ENCODE measurements at places on chromosomes 7 and 10.

GRCh38 chr7:112144284-112145059, 61.7 kb downstream of the DOCK4 start:
- no peak overlapping the region for H3K27ac ChIP-seq
- H3K27me3 ChIP-seq: no peaks in the 10 kb centered on the region
- no peaks in the 10 kb centered on the region for H3K36me3 ChIP-seq

GRCh38 chr10:132665946-132666704, 119.8 kb downstream of the NKX6-2 start:
- DNase-seq: no peak
- H3K27ac ChIP-seq: no peak overlapping the region
- no peaks in the 10 kb centered on the region for H3K27me3 ChIP-seq
- H3K4me1 ChIP-seq: no peaks in the 10 kb centered on the region

DNA sequence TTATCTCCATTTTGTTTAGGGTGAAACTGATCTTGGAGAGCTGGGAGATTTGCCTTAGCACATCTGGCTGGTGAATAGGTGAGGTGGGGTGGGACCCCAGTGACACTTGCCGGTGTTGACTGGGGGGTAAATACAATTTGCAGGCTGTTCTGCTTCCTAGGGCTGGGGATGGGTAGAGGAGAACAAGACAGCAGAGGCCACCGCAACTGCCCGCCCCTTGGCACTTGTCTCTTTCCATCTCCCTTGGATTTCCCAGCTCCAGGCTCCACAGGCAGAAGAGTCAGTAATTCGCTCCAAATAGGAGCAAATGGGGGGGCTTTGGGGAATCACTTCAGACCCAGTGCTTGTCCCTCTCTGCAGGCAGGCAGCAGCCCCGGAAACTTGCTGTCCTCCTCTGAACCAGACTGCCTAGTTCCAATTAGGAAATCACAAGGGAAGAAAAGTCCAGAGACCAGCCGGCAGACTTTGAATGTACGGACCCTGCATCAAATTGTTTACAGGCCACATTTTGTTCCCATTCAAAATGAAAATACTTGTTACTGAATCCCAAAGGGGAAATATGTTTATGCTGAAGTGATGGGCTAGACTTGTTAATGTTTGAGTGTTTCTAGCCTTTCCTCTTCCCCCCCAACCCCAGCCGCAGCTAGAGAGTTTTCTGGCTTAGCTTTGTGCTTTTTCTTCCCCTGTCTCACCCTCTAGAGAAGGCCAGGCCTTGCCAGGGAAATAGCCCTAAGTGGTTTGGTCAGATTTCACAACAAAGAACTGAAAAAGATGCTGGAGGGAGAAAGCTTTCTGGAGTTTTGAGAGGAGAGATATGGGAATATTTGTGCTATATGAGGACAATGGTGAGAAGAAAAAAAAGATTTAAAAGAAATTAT, 10.0 kb upstream of the INPP5F start:
- H3K4me1 ChIP-seq: no peaks in the 10 kb centered on the region
- H3K27me3 ChIP-seq: no peaks in the 10 kb centered on the region
- H3K36me3 ChIP-seq: no peaks in the 10 kb centered on the region
- H3K4me3 ChIP-seq: no peak overlapping the region

- no peak overlapping the region for H3K27ac ChIP-seq
- H3K4me1 ChIP-seq: no peaks in the 10 kb centered on the region
- H3K4me3 ChIP-seq: no peak overlapping the region
- H3K36me3 ChIP-seq: no peaks in the 10 kb centered on the region
These were observed 17.8 kb upstream of the IFIT2 start for GRCh38 chr10:89283936-89284475.

- DNase-seq: no peak
- peaks cover 6% of the 10 kb centered on the region for H3K27me3 ChIP-seq
- H3K36me3 ChIP-seq: no peaks in the 10 kb centered on the region
- no peak overlapping the region for H3K4me3 ChIP-seq
- no peaks in the 10 kb centered on the region for H3K4me1 ChIP-seq
These were observed 136.6 kb upstream of the SHH start for GRCh38 chr7:155948845-155949244.

GRCh38 chr10:11230498-11231167, 213.0 kb downstream of the CELF2 start:
- no peak for DNase-seq
- no peaks in the 10 kb centered on the region for H3K27me3 ChIP-seq
- H3K36me3 ChIP-seq: peaks cover 40% of the 10 kb centered on the region
- no peak overlapping the region for H3K27ac ChIP-seq

GRCh38 chr10:29533046-29533445, 101.7 kb downstream of the SVIL start:
- no peak overlapping the region for H3K27ac ChIP-seq
- no peaks in the 10 kb centered on the region for H3K27me3 ChIP-seq
- DNase-seq: no peak
- H3K4me3 ChIP-seq: no peak overlapping the region

- H3K36me3 ChIP-seq: no peaks in the 10 kb centered on the region
- H3K4me3 ChIP-seq: no peak overlapping the region
- DNase-seq: peak; percentile 13
- no peaks in the 10 kb centered on the region for H3K27me3 ChIP-seq
These were observed 300 bp downstream of the ARHGAP21 start for GRCh38 chr10:24723386-24723787.

GRCh38 chr7:44590910-44591309, 8.9 kb upstream of the TMED4 start:
- no peak overlapping the region for H3K27ac ChIP-seq
- no peaks in the 10 kb centered on the region for H3K36me3 ChIP-seq
- DNase-seq: no peak
- H3K27me3 ChIP-seq: no peaks in the 10 kb centered on the region

GRCh38 chr7:41930538-41931262, 227.8 kb upstream of the INHBA start:
- no peaks in the 10 kb centered on the region for H3K27me3 ChIP-seq
- H3K4me3 ChIP-seq: no peak overlapping the region
- no peak for DNase-seq
- H3K4me1 ChIP-seq: no peaks in the 10 kb centered on the region
- H3K36me3 ChIP-seq: no peaks in the 10 kb centered on the region

- no peaks in the 10 kb centered on the region for H3K4me1 ChIP-seq
- no peaks in the 10 kb centered on the region for H3K27me3 ChIP-seq
- no peak for DNase-seq
- no peak overlapping the region for H3K4me3 ChIP-seq
- no peak overlapping the region for H3K27ac ChIP-seq
These were observed 157.5 kb upstream of the PHYHIPL start for GRCh38 chr10:59018977-59019376.

GRCh38 chr7:150399421-150400007, 20.4 kb downstream of the ZNF775 start:
- no peak overlapping the region for H3K4me3 ChIP-seq
- H3K27ac ChIP-seq: no peak overlapping the region
- no peaks in the 10 kb centered on the region for H3K36me3 ChIP-seq
- peaks cover 12% of the 10 kb centered on the region for H3K4me1 ChIP-seq

DNA sequence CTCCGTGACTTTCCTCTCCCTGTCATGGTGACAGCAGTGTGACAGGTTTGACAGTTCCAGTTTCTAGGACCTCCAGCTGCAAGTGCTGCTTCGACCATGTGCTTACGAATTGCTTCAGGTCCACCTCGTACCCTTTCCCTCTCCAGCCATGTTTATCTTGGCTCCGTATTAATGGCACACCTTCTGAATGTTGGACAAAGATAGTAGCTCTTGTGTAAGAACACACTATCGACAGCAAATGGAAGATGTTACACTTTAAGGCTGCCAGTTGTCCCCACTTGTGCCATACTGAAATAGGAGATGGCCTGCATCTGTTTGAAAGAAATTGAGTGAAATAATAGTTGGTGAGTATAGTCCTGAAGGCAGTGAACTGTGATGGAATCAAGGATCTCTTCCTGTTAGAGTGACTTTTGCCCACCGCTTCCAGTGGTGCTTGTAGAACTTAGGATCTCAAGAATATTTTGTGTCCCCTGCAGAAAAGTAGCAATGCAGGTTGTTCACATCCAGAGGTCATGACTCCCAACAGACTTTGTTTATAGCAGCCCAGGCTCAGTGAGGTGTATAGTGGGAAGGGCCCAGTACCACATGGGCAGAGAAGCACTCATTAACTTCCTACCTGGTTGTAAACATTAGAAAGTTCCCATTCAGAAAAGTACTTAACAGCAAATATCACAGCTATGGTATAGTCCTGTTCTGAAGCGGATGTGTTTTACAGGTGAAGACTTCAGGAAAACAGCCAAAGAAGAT, 629.7 kb upstream of the GALNT17 start:
- H3K4me3 ChIP-seq: no peak overlapping the region
- H3K27me3 ChIP-seq: no peaks in the 10 kb centered on the region
- H3K36me3 ChIP-seq: no peaks in the 10 kb centered on the region
- no peak overlapping the region for H3K27ac ChIP-seq
- H3K4me1 ChIP-seq: no peaks in the 10 kb centered on the region

DNA sequence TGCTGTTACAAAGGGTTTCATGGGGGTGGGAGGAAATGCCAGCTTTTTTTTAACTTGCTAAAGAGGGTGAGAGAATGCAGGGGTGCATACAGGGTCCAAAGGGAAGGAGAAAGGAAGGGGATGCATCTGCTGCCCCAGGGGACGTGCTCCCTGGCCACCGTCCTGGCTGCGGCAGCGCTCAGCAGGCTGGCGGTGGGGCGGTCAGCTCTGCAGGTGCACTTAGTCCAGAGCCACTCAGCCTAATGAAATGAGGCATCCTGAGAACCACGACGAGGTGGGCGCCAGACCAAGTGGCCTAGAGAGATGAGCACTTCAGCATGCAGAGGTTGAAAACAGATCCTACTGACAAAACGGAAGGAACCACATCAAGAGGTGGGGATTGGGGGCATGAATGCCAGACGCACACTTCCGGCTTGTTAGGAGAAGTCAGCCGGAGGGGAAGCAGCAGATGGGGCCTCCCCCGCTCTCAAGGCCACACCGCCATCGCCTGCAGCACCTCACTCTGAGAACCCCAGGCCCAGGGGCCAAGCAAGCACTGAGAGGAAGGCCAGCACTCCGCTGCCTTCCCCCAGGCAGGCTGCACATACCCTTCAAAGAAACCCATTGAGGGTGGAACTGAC, 94.5 kb downstream of the MAD1L1 start:
- H3K4me3 ChIP-seq: peak overlapping the region; percentile 51
- H3K36me3 ChIP-seq: no peaks in the 10 kb centered on the region
- no peak overlapping the region for H3K27ac ChIP-seq
- H3K4me1 ChIP-seq: peaks cover 11% of the 10 kb centered on the region
- peak; percentile 75 for DNase-seq

DNA sequence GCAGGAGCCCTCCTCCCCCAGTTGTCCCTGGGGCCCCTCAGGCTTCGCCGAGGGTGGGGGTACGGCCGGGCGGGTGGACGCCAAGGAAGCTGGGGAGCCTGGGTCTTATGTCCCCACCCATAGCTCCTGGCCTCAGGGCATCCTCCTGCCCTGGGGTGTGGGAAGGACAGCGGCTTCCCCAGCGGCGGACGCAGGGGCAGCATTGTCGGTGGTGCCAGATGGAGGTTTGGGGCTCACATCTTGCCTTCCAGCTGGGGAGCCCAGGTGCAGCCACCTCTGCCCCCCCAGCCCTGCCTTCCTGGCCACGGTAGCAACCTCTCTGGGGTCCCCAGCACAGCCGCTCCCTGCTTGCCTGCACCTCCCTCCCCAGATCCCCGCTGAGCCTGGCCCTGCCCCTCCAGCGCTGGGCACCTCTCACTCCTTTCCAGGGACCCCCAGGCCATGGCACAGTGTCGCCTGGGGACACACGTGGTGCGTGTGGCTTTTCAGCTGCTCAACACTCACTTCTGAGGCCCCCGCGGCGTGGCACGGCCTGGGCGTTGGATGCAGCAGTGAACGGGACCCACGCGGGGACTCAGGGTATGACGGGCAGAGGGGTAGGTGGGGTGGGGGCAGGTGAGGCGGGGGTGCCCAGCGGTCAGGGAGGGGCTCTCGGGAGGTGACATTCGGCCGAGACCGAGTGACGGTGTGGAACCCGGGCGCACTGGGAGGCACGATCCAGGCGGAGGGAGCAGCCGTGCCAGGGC, 53.1 kb downstream of the UNCX start:
- no peaks in the 10 kb centered on the region for H3K27me3 ChIP-seq
- H3K4me1 ChIP-seq: no peaks in the 10 kb centered on the region
- no peak overlapping the region for H3K4me3 ChIP-seq
- H3K36me3 ChIP-seq: no peaks in the 10 kb centered on the region
